ENCODE measurements at places on chromosomes 2 and 18.

- no peak for DNase-seq
Measured at GRCh38 chr18:52312346-52312745, 27.7 kb upstream of the DCC start.

GRCh38 chr2:148013876-148014275 lies 6.7 kb downstream of the ORC4 start:
- no peak for DNase-seq

GRCh38 chr2:231241755-231242507 lies 43.5 kb downstream of the ARMC9 start:
- DNase-seq: no peak

- no peak for DNase-seq
Measured at GRCh38 chr2:68710756-68711155, 23.9 kb upstream of the ARHGAP25 start.

GRCh38 chr2:54725343-54726099 lies 2.1 kb downstream of the EML6 start:
- no peak for DNase-seq

GRCh38 chr2:163802284-163802683 lies 66.5 kb upstream of the FIGN start:
- no peak for DNase-seq

GRCh38 chr2:189379731-189380261 lies 61.5 kb upstream of the WDR75 start:
- no peak for DNase-seq

DNA sequence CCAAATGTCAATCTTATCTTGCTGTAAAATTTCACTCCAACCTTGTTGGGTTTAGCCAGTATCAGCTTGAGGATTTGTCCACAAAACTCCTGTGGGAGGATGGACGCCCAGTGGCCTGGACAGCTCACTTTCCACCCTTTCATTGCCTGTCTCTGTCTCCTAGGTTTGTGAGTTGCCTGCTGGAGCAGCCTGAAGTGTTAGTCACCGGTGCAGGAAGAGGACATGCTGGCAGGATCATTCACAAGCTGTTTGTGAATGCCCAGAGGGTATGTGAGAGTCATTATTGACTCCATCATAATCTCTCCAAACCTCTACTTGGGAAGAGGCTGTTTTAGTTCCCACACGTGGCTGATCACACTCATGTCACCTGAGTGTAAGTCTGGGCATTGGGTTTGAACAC lies 112.3 kb downstream of the RAB3GAP1 start:
- DNase-seq: no peak

- DNase-seq: no peak
Measured at GRCh38 chr2:62536873-62537547, 31.0 kb upstream of the TMEM17 start.

DNA sequence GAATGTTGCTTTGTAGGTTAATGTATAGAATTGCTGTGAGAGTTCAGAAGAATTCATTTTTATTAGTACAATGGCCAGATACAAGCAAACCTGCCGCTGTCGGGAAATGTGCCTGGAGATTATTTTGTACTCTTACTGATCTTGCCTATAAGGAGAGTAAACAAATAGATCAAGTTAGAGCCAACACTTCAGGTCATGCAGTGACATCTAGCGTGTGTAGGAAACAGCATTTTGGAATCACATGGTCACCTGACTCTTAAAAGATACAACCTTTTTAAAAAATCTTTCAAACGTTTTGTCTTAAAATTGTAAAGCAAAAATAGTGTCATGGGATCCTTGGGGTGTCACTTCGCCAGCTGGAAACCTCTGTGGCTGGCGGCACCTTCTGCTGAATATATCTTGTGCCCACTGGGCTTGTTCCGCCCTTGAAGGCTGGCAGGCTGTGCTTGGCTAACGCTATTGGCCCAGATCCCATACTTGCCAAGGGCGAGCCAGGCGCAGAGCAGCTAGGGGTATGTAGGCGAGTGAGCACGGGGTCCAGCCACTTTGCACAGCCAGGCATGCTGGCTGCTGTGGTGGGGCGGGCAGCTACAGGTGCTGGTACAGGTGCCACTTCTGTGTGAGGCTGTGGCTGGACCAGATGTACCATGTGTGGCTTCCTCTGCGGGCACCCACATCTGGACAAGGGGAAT lies 19.5 kb upstream of the RPRM start:
- no peak for DNase-seq

DNA sequence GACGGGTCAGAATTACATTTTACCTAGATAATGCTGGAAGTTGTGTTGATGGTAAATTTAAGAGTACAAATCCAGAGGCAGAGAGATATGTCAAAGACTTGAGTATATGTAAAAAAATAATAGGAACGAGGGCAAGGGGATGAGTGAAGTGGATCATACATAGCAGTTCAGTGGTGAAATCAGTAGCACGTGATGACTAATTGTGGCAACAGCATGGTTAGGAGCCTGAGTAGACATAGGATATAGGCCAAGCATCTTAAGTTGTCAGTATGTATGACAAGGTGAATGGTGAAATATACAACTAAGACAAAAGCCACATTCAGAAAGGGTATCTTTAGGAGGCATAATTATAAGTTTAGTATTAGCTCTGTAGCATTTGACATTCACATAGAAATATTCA lies 826.5 kb upstream of the PIK3C3 start:
- DNase-seq: no peak

DNA sequence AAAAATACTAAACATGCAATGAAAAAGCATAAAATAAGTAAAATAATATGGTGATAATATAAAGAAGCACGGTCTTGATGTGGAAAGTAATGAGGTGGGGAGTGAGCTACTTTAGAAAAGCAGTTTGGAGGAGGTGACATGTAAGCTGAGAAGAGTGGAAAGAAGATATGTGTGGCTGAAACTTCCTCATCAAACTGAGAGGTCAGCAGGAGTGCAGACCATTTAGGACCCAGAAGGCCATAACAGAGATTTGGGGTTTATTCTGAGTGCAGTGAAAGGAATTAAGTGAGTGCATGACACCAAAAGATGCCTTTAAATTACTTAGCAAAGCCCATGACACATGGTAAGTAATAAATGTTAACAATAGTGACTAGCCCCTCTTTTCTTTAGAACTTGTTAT lies 24.4 kb upstream of the TMEM182 start:
- no peak for DNase-seq

GRCh38 chr2:3420076-3420768 lies 40.7 kb downstream of the TRAPPC12 start:
- no peak for DNase-seq

- DNase-seq: no peak
Measured at GRCh38 chr2:220221992-220222391, 594.6 kb downstream of the SLC4A3 start.

GRCh38 chr18:68121826-68122225 lies 593.1 kb downstream of the TMX3 start:
- no peak for DNase-seq

DNA sequence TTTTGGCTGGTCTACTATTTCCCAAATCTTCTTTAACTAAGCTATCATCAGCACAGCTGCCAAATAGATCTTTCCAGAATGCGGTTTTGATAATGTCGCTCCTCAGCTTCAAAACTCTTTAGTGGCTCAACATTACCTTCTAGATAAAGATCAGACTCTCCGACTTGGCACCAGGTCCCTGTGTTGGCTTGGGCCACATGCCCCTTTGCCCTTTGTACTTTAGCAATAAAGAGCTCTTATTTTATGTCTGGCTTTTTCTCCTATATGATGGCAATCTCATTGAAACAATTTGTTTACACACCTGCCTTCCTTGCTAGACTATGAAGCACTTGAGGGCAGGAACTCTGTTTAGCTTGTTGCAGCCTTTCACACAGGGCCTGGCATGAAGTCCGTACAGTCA lies 128.9 kb upstream of the GATA6 start:
- DNase-seq: no peak

- DNase-seq: no peak
Measured at GRCh38 chr2:61887717-61888266, 664 bp downstream of the CCT4 start.

- DNase-seq: no peak
Measured at GRCh38 chr2:1854729-1855547, 110.6 kb upstream of the PXDN start.

GRCh38 chr2:206855585-206856433 lies 83.5 kb upstream of the CPO start:
- no peak for DNase-seq

DNA sequence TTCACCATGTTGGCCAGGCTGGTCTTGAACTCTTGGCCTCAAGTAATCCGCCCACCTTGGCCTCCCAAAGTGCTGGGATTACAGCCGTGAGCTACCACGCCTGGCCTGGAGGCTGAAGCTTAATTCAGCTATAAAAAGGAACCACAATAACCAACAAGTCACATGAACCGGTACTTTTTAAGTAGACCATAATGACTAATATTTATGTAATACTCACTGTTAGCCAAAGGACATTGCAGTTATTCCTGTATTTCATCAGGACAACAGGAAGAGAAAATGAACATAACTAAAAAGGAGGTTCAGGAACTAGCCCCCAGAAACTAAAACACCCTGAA lies 49.0 kb upstream of the TMEM87B start:
- no peak for DNase-seq

DNA sequence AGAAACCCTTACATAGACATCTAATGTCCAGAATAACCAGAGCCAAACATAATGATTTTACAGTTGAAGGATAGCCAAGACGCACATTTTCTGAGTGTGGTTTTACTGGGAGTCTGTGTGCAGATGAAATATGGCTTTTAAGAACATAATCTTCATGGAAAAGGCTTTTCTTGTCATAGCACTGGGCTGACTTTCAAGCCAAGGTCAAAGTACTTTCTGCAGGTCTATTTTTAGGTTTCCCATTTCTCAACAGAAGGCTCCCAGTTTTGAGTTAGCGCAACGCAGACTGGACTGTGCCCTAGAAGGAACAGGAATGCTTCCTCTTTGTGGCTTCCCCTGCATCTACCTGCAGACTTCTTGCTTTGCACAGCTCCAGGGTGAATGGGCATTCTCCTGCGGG lies 92.3 kb upstream of the UPP2 start:
- DNase-seq: no peak

DNA sequence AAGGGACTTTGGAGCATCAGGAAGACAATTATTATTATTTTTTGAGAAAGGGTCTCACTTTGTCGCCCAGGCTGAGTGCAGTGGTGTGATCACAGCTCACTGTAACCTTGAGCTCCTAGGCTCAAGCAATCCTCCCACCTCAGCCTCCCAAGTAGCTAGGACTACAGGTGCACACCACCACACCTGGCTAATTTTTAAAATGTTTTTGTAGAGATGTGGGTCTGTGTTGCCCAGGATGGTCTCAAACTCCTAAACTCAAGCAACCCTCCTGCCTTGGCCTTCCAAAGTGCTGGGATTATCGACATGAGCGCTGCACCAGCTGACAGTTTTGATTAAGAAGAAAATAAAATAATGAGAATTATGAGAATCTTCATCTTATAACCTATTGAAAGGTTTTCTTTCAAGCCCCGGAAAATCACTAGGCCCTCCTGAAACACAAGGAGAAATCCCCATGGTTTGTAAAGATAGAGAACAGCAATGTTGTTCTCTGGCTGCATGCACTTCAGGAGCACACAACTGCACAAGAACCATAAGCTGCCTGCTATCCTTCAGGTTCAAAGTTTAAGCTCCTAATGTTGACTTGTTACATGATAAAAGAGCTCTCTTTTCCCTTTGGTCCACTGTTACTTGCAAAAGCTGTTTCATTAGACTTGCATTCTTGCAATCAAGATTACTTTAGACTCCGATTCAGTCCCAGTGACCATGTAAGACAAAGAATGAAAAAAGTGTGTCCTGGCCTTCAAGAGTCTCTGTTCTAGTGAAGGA lies 16.8 kb downstream of the NPC1 start:
- no peak for DNase-seq

DNA sequence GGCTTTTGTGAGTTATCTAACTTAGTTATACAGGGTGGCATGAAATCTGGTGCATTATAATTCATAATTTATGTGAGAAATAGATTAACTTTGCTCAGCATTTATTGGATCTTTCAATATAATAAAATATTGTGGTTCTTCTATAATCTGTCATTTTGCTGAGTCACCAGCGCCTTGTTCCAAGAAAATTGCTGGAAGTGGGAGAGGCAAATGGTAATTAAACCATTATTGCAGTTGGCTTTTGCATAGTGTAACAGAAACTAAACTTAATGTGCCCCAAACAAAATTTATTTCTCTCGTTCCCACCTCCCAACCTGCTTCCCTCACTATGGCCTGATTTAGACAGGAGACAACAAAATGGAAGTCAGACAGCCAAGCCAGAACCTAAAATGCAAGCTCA lies 146.3 kb downstream of the GALR1 start:
- no peak for DNase-seq

- no peak for DNase-seq
Measured at GRCh38 chr2:211611621-211612020, 927.0 kb downstream of the ERBB4 start.

DNA sequence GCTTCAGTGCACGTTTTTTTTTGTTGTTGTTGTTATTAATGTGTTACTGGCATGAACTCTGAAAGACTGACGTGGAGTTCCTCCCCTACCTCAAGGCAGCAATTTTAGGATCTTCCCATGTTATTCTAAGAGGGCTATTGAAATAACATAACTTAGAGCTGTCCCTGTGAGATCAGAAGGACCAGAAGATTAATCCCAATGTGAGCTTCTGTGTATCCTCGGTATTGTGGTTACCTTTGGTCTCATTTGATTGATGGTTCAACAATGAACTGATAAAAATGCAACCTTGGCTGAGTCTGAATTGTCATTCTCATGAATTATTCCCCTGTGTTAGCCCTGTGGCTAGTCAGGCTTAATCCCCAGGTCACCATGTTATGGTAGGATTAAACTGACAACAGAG lies 394.1 kb downstream of the TRIB2 start:
- no peak for DNase-seq

- no peak for DNase-seq
Measured at GRCh38 chr2:96949701-96950350, 36.6 kb downstream of the FAM178B start.

DNA sequence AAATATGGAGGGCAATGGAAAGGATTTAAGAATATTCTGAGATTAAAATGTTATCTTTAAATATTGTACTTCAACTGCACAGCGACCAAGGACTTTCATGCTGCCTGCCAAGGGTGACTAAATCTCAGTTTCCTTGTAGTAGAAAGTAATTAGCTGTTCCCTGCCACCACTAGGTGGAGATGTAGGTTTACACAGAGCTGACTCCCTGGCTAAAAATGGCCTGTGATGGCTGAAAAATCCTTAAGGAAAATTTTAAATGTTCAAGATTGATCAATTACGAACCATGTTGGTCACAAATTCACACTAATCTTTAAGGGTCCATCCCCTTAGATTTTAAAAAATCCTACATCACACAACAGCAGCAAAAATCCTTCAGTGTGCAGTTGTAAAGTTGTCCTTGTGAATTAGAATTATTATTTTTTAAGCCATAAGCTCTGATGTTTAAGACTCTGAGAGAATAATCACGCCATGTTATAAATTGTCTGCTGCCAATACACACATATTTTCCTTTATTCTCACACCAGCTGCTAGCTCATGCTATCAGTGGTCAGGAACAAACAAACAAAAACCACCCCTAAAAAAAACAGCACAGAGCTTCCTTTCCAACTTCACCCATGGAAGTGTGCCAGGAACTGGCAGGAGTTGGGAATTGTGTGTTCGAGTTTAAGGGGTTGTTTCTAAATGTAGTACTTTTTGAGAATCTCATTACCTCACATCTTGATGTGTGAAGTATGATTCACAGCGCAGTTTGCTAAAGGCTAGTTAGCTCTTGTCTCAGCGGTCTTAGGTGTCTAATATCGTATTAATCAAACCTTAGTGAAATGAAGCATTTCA lies 399.8 kb downstream of the TMEM182 start:
- no peak for DNase-seq
